ENCODE measurements at places on chromosomes 13 and 19.
A peak's percentile ranks its signal among the peaks of the same experiment; 100 is the strongest.

DNA sequence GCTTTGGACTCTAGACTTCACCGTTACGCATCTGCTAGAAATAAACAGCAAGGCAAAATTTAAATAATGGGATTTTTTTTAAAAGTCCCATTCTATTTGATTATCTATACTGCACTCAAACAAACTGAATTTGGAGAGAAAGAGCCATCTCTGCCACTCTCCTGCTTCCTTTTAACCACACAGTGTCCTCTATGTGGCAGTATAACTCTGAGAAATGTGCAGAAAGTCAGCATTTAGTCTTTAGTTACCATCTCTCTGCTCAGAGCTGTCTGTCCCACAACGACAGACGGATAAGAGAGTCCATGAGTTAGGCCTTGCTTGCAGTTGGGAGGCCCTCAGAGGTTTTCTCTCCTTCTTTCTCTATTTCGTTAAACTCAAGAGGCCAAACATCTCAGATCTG lies 21.2 kb downstream of the CCNA1 start:
- H3K4me1 ChIP-seq = no peaks in the 10 kb centered on the region
- H3K27ac ChIP-seq = no peak overlapping the region
- H3K27me3 ChIP-seq = no peaks in the 10 kb centered on the region
- no peak overlapping the region for H3K4me3 ChIP-seq
- no peaks in the 10 kb centered on the region for H3K36me3 ChIP-seq

DNA sequence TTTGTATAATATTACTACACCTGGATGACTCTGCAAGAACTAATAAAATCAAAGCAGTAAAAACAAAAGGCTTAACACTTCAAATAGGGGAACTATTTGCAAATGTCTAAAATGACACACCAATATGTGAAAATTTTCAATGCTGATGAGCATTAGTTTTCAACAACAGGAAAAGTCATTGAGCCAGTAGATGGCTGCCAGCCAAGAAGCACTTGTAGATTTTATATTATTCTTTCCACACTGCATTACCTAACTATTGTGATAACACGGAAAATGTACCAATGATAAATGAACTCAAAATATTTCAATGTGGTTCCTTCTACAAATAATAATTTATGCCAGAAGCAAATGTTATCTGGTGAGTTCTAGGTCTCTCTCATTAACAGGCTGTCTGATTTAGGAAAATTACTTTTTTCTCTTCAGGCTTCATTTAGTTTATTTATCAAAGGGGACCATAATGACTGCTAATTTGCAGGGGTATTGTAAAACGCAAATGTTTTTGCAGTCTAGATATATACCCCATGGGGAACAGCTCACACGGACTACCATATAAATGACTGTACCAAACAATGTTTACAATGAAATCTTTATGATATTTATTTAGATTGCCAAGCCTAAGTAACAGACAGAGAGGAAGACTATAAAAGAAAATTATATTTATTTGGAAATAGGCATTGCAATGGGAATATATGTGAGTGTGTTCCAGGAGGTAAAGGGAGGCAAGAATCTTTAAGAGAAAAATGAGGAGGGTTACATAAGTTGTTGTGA lies 407.8 kb downstream of the LIG4 start:
- H3K4me3 ChIP-seq = no peak overlapping the region
- no peaks in the 10 kb centered on the region for H3K27me3 ChIP-seq
- H3K27ac ChIP-seq = no peak overlapping the region
- no peaks in the 10 kb centered on the region for H3K4me1 ChIP-seq
- no peak for DNase-seq

GRCh38 chr13:94080527-94080926 lies 399.0 kb downstream of the DCT start:
- no peaks in the 10 kb centered on the region for H3K36me3 ChIP-seq
- no peak overlapping the region for H3K4me3 ChIP-seq
- H3K27ac ChIP-seq = no peak overlapping the region

DNA sequence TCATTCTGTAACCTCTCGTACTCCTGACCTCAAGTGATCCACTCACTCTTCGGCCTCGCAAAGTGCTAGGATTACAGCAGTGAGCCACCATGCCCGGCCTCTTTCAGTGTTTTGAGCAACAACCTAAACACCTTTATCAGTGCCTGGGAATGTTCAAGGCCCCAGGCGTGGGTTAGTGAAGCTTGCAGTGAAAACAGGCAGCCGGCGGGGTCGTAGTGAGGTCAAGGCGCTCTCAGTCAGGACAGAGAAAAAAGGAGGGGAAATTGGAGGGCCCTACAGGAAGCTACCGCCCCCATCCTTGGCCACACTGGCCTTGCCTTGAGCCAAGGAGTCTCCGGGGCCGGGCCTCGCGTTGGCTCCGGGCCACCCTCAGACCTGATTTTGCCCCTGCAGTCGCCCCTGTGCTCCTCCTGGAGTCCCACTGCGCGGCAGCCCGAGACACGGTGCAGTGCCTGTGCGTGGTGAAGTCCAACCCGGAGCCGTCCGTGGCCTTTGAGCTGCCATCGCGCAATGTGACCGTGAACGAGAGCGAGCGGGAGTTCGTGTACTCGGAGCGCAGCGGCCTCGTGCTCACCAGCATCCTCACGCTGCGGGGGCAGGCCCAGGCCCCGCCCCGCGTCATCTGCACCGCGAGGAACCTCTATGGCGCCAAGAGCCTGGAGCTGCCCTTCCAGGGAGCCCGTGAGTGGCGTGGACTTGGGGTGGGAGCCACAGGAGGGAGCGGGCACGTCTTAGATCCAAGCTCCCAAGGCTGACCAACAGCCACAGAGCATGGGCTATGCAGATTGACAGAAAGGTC lies 17.7 kb downstream of the MAG start:
- H3K4me3 ChIP-seq = no peak overlapping the region
- no peaks in the 10 kb centered on the region for H3K27me3 ChIP-seq
- DNase-seq = peak; percentile 30
- peaks cover 8% of the 10 kb centered on the region for H3K4me1 ChIP-seq
- no peak overlapping the region for H3K27ac ChIP-seq

GRCh38 chr19:46995492-46995891 lies 24.1 kb upstream of the NPAS1 start:
- H3K4me3 ChIP-seq = no peak overlapping the region
- no peaks in the 10 kb centered on the region for H3K27me3 ChIP-seq
- H3K36me3 ChIP-seq = peaks cover 83% of the 10 kb centered on the region
- H3K4me1 ChIP-seq = peaks cover 2% of the 10 kb centered on the region

DNA sequence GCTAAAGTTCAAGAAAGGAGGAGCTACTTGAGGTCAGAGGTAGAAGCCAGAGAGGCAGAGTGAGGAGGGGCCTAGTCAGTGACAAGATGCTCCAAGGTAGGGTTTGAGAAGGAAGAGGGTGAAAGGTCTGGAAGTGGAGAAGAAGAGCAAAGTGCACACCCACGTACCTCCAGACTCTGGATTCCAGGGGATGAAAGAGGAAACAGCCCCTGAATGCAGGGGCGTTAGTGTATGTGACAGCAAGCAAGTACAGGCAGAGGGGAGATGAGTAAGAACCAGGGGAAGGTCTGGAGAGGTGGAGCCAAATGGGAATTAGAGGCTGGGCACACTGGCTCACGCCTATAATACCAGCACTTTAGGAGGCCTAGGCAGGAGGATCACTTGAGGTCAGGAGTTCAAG lies 8.7 kb downstream of the RPS28 start:
- H3K27ac ChIP-seq = no peak overlapping the region
- peaks cover 46% of the 10 kb centered on the region for H3K27me3 ChIP-seq
- DNase-seq = no peak
- no peaks in the 10 kb centered on the region for H3K36me3 ChIP-seq
- H3K4me1 ChIP-seq = no peaks in the 10 kb centered on the region

DNA sequence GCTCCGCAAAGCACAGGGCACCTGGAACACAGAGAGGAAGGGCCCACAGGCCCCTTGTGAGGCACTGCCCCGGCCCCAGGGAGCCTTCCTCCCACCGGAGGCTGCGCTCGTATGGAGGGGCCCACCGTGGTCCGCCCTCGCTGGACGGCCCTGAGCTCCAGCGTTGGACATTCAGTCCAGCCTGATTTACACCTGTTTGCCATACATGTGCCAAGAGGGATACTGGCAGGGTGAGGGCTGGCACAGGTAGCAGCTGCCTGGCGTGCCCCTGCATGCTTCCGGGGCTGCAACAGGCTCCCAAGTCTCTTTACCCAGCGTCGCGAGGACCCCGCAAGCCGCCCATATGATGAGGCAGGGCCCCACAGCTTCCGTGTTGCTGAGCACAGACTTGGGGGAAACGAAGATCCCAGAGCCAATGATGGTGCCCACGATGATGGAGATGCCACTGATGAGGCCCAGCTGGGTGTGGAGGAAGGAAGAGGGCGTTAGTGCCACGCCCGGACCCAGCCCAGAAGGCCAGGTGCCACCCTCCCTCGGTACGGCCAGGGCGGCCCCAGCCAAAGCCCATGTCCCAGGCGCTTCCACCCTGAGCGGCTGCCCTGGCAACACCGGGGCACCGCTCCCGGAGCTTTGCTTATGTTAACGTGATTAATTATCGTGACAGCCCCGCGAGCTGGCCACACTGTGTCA lies 5.1 kb downstream of the SLC7A9 start:
- peaks cover 45% of the 10 kb centered on the region for H3K36me3 ChIP-seq
- DNase-seq = no peak
- H3K27ac ChIP-seq = no peak overlapping the region
- H3K4me1 ChIP-seq = no peaks in the 10 kb centered on the region
- H3K4me3 ChIP-seq = no peak overlapping the region
- H3K27me3 ChIP-seq = no peaks in the 10 kb centered on the region

DNA sequence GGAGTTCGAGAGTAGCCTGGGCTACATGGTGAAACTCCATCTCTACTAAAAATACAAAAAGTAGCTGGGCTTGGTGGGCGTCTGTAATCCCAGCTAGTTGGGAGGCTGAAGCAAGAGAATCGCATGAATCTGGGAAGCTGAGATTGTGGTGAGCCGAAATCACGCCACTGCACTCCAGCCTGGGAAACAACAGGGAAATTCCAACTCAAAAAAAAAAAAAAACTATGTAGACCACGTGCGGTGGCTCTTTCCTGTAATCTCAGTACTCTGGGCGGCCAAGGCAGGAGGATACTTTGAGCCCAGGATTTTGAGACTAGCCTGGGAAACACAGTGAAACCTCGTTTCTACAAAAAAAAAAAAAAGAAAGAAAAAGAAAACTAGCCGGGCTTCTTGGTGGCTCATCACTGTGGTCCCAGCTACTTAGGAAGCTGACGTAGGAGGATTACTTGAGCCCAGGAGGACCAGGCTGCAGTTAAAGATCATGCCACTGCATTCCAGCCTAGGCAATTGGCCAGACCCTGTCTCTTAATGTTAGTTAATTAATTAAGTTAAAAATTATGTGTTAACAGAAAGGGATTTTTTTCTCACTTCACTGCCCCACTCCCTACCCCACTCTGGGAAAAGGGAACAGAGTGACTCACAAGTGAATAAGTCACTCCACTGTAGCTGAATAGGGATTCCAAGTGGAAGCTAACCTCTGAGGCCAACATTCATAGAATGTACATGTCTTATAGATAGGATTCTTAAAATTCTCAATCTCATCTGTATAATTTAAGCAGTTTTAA lies 2.2 kb downstream of the ZNF83 start:
- H3K27me3 ChIP-seq = no peaks in the 10 kb centered on the region
- peaks cover 6% of the 10 kb centered on the region for H3K36me3 ChIP-seq
- H3K27ac ChIP-seq = no peak overlapping the region
- peaks cover 2% of the 10 kb centered on the region for H3K4me1 ChIP-seq

DNA sequence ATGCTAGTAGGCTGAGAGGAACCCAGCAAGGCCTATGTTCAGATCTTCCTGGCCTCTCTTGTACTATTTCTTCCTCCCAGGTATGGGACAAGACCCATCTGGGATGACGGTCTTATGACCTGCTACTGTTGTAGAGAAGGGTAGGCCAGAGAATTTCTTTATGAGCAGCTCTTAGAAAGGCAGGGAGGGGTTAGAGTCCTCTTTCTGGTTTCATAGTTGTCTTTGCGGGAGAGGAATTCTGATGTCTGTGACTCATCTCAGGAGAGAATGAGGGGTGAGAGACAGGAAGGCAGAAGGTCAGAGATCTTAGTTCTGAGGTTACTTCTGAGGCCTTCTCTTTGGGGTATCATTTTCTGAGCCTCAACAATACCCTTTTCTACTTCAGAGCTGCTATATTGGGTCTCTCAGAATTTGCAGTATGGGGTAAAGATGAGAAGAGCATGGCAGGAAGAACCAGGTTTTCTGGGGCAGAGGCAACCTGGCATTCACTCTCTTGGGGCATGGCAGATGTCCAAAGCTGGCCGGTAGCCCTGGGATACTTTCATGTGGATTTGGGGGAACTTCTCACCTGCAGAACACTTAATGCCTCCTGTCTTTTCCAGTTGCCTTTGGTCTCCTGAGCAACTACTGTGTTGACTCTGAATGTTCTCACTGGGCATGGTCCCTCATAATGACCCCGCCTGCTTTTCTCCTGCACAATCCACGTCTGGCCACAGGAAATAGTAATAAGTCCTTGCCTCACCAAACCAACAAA lies 154.4 kb downstream of the GGACT start:
- peaks cover 7% of the 10 kb centered on the region for H3K36me3 ChIP-seq
- H3K4me3 ChIP-seq = no peak overlapping the region
- DNase-seq = no peak
- no peaks in the 10 kb centered on the region for H3K4me1 ChIP-seq
- H3K27ac ChIP-seq = no peak overlapping the region

GRCh38 chr19:32798201-32798600 lies 71.4 kb downstream of the SLC7A9 start:
- DNase-seq = no peak
- no peaks in the 10 kb centered on the region for H3K27me3 ChIP-seq
- no peak overlapping the region for H3K4me3 ChIP-seq
- H3K27ac ChIP-seq = no peak overlapping the region

GRCh38 chr13:22112956-22113745 lies 442.3 kb downstream of the FGF9 start:
- H3K27ac ChIP-seq = no peak overlapping the region
- no peak overlapping the region for H3K4me3 ChIP-seq
- DNase-seq = no peak
- H3K4me1 ChIP-seq = no peaks in the 10 kb centered on the region
- H3K36me3 ChIP-seq = no peaks in the 10 kb centered on the region

- H3K27ac ChIP-seq = no peak overlapping the region
- no peaks in the 10 kb centered on the region for H3K36me3 ChIP-seq
- H3K4me3 ChIP-seq = no peak overlapping the region
Observed at GRCh38 chr13:98632961-98633360, 56.1 kb upstream of the STK24 start.

All from large intestine (tissue), 12 donors.